ENCODE measurements at places on chromosomes 7 and 10. TPM values are rescaled to one million over a fixed set of nuclear protein-coding genes. Genes with fewer than 3 reads are reported as not detected.

DNA sequence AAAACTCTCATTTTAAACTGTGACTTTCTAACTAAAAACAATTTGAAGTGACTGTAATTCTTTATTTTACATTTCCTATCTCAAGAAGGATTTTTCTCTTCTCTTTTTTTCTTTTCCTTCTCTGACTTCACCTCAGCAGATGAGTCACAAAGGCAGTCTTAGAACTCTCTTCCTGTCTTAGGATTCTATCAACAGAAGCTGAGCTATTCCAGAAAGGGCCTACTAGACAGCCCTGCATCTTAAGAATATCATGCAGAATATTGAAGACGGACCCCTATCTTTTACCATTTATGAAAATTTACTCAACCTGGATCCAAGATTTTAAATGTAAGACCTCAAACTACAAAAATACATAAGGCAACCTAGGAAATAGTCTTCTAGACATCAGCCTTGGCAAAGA is 365.7 kb upstream of the SEMA3C start:
- no peak overlapping the region for H3K27ac ChIP-seq
- H3K4me1 ChIP-seq = no peaks in the 10 kb centered on the region
- DNase-seq = no peak

Gene TAS2R5
- total RNA-seq = 0.91 TPM

Gene SYNPO2L
- not detected for total RNA-seq

DNA sequence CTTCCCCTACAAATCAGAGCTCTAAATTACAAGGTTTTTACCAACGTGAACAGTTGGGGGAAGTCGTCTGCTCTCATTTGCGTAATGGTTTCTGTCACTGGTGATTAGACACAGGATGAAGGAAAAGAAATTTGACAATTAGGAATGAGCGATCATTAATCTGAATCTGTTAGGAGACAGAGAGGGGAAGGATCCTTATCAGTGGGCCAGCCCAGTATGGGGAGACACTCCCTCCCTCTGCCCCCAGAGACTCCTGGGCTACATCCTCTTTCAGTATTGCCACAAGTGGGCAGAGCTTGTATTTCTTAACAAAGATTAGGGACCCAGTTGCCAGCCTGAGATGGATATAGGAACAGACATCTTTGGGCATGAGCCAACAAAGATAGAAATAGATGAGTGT is 15.5 kb downstream of the HIF1AN start:
- no peaks in the 10 kb centered on the region for H3K27me3 ChIP-seq
- H3K4me1 ChIP-seq = peaks cover 2% of the 10 kb centered on the region
- H3K4me3 ChIP-seq = no peak overlapping the region
- DNase-seq = no peak
- H3K36me3 ChIP-seq = peaks cover 39% of the 10 kb centered on the region

DNA sequence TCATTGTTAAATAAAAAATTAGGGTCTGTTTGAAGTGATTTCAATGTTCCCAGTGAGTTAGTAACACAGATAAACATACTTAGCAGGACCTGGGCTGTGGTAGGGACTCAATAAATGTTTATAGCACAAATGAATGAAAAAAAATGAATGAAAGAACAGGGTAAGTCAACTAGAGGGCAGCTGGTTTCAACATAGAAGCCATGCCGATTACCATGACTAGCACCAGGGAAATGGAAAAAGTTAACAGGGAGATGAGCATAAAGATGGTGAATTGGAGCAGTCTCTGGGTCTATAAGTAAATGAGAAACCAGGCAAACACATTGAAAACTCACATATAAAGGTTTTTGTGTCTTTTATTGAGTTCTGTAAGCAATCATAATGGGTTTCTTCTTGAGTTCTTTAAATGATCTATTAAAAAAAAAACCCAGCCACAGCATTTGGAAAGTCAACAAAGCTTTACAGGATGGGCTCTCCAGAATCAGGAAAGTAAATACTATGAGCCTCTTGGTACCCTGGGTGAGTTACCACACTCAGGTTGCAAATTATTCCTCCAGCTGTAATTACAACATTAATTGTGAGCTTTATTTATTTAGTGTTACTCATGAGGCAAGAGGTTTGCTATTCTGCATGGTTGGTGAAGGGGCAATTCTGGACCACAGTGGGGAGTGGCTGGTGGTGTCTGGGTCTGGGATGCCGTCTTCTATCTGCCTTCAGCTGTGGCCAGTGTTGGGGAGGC is 46.1 kb upstream of the MTPN start:
- no peak overlapping the region for H3K27ac ChIP-seq
- no peaks in the 10 kb centered on the region for H3K4me1 ChIP-seq
- DNase-seq = no peak
- no peaks in the 10 kb centered on the region for H3K36me3 ChIP-seq
- H3K27me3 ChIP-seq = no peaks in the 10 kb centered on the region
- no peak overlapping the region for H3K4me3 ChIP-seq

DNA sequence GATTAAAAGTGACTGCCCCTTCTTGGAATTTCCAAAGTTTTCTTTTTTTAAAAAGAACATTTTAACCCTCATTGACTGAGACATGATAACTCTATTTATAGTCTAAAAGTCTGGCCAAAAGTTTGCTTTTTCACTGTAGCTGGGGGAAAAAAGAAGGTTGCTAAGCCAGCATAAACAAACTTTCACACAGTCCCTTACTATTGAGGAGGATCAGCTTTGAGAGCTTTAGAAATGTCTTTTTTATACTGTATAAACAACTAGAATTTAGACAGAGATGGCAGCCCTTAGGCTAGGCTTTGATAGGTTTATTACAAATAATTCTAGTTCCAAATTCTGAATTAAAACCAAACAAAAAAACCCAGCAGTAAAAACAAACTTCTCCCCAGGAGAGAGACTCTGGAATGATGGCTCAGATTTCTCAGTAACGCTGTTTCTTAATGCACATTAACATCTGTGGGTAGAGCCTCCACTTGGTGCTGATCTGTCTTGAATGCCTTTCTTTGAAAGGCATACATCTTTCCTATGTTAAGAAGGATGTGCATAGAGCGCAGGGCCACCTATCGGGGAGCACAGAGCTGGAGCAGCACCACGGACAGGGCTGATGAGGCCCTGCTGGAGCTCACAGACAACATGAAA is 100.9 kb upstream of the PDLIM1 start:
- H3K27me3 ChIP-seq = no peaks in the 10 kb centered on the region
- no peak overlapping the region for H3K27ac ChIP-seq
- no peaks in the 10 kb centered on the region for H3K36me3 ChIP-seq
